Central memory CD8-positive, alpha-beta T cell (primary cell): ENCODE measurements at places on chromosomes 3 and 15.

- DNase-seq, result no peak
Measured at GRCh38 chr3:35908366-35909232, 269.3 kb downstream of the ARPP21 start.

GRCh38 chr15:88029696-88030095, 226.8 kb downstream of the NTRK3 start:
- no peak for DNase-seq

DNA sequence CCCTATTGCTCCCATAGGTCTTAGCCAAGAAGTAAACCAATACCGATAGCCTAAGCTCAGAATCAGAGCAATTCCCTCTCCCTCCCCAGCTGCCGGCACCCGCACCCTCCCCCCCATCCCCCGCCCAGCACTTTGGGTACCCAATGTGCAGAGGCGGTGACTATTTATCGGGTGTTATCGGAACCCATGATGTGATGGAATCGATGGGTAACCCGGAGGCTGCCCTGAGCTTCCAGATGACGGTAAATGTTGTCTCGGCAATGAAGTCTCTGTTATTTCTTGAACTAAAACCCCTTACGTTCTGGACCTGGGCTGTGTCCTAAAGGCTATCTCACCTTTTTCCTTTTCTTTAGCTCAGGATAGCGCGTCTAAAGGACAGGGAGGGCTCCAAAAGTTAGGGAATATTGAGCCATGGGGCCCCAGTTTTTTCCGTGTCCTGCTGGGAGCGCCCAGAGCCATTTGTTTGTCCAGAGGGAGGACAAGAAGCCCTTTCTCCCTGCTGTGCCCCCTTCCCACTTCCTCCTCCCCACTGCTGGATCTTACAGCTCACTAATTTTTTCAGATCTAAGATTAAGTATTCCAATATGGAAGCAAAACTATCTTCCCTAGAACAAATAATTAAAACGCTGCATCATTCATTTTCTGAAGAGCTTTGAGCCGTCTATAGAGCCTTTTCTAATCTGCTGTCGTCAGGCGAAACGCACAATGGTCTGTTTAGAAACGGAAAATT, 1.5 kb downstream of the SLITRK3 start:
- no peak for DNase-seq

DNA sequence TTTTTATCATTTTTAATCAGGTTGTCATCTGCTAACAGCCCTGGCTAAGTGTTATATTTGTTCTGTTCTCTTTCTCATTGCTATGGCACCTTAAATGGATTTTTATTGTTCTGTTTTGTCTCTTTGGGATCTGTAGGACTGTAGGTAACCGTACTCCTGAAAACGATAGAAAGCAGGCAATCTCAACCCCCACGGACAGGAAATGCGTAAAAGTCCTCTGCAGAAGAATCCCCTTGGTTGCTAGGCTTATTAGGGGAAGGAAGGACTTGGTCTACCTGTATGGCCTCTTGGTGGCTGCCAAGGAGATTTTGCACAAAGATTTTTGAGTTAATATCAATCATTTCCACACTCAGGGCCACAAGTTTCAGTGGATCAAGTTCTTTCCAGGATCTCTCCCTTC, 571.9 kb upstream of the ZNF385D start:
- no peak for DNase-seq
